ENCODE measurements at places on chromosomes 6 and 20. TPM values are rescaled to one million over a fixed set of nuclear protein-coding genes. Genes with fewer than 3 reads are reported as not detected.

GRCh38 chr20:47223896-47224295 lies 132.6 kb downstream of the ZMYND8 start:
- no peak for DNase-seq

DNA sequence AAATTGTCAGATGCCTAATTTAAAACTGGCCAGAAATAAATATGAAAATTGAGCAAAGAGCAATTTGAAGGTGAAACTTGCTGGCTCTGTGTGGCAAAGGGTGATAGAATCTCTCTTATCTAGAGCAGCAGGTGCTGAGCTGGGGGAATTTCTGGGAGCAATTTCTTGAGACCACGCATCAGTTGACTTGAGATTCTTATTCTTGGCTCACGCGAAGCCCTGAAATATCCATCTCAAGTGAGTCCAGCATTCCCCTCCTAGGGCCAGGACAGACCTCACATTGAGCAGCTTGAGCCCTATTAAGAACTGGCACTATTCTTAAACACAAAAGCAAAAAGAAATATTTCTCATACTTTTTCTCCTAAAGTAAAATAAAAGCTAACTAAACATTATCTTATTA lies 66.3 kb downstream of the MAP7 start:
- DNase-seq: no peak

- DNase-seq: no peak
Measured at GRCh38 chr6:143158113-143158581, 97.5 kb downstream of the AIG1 start.

GRCh38 chr20:34956751-34957472 lies 1.2 kb downstream of the MYH7B start:
- no peak for DNase-seq

DNA sequence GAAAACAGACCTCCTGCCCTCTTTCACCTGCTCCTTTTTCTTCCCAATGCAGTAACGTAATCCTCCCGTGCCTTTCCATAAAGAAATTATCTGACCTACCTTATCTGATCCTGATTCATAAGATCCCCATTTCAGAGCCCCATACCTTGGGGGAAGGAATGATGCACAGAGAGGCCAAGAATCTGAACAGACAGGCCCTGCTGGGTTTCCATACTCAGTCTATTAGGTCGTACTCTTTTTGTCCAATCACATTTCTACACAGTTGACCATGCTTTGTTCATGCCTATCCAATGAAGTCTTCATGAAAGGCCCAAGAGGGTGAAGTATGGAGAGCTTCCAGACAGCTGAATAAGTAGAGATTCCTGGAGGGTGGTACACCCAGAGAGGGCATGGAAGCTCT lies 25.3 kb downstream of the SRPK1 start:
- no peak for DNase-seq

Gene MCHR2
- not detected for total RNA-seq

Gene SAMD5
- 0.33 TPM for total RNA-seq

Gene SPATS1
- total RNA-seq: not detected

- no peak for DNase-seq
Measured at GRCh38 chr6:29967379-29968010, 25.2 kb downstream of the HLA-A start.

- DNase-seq: peak; percentile 69
Measured at GRCh38 chr20:8901237-8902025, 167.5 kb upstream of the PLCB4 start.

Gene RAET1L
- total RNA-seq: not detected

Gene POLR1H
- total RNA-seq: 17.5 TPM

Gene ID4
- 3.0 TPM for total RNA-seq

Gene GTF3C6
- total RNA-seq: 102 TPM

Gene KIF25
- 0.22 TPM for total RNA-seq

Gene CLDN20
- not detected for total RNA-seq

DNA sequence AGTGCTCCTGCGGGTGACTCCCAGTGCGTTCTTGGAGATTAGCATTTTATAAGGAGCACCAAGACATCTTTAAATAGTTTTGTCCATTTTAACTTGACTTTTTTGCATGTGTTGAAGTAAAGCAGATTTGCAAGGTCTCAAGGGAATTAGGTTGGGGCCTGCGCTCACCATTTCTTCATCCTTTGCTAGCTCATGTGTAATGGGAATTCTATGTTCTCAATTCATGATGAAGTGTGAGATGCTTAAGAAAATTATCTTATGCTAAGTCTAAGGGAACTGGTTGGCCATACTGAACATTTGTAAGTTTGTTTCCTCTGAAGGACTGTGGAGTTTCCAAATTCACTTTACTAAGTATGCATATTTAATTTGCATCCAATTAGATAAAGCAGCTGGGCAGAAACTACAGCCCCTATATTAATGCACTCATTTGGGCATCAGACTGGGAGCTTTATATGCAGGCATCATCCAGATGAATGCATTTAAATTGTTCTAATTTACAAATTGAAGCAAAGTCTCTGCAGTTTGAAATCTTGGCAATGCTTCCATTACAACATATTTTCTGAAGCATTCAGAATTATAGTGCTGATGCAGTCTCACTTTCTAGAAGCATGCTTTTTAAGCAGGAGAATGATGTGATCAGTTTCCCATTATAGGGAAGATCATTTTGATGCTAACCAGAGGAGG lies 108.3 kb upstream of the AKAP12 start:
- DNase-seq: no peak

- no peak for DNase-seq
Measured at GRCh38 chr20:34945315-34946077, 10.1 kb downstream of the GSS start.

GRCh38 chr20:63198606-63199005 lies 17.3 kb downstream of the YTHDF1 start:
- no peak for DNase-seq

GRCh38 chr6:154167126-154167525 lies 128.1 kb downstream of the OPRM1 start:
- no peak for DNase-seq

DNA sequence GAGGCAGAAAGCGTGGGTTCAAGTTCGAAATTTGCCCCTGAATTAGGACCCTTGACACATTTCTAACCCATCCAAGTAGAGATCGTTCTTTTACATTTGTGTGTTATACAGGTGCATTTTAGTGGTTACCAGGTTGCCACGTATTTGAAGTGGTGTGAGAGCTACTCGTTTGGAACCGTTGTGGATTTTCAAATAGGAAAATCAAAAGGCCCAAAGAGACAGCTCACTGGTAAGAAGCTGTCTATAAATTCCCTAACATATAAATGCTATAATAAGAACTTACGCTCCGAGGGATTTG lies 1.6 kb upstream of the REV3L start:
- DNase-seq: no peak

DNA sequence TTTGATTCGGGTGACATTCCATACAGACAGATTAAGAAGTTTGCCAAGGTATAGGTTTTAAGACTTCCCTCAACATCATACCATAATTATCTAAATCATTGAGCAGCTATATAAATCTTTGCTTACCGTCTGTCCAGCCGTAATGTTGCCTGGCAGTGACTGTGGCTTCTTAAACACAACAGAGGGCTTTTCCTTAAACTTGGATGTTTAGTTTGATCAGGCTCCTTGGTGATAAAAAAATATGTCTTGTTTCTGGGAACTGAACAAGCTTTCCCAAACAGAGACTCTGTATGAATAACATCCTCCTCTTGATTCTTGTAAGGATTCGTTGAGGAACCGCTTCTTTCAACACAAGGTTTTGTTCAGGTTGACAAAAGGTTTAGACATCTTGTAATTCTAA lies 130.9 kb downstream of the QKI start:
- DNase-seq: no peak

Gene MLN
- not detected for total RNA-seq

Gene WASF1
- total RNA-seq: 0.80 TPM

- DNase-seq: peak; percentile 59
Measured at GRCh38 chr20:60057123-60057865, 99.1 kb downstream of the CDH26 start.

Gene SEC63
- 55.0 TPM for total RNA-seq

DNA sequence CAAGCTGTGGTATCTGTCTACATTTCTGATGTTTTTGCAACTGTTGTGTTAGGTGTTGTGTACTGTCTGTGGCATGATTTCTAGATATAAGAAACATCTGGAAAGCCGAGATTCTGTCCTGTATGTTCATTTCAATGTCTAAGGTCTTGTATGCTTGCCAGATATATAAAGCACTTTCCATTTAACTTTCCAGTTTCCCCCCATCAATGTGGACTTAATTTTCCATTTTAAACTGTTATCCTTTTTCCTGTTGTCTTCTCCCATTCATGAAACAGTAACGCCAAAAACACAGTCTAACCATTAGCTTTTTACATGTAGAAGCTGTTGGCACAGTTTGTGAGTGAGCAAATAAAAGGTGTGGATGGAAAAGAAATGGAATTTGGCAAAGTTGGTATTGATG lies 181.6 kb downstream of the FARS2 start:
- no peak for DNase-seq

DNA sequence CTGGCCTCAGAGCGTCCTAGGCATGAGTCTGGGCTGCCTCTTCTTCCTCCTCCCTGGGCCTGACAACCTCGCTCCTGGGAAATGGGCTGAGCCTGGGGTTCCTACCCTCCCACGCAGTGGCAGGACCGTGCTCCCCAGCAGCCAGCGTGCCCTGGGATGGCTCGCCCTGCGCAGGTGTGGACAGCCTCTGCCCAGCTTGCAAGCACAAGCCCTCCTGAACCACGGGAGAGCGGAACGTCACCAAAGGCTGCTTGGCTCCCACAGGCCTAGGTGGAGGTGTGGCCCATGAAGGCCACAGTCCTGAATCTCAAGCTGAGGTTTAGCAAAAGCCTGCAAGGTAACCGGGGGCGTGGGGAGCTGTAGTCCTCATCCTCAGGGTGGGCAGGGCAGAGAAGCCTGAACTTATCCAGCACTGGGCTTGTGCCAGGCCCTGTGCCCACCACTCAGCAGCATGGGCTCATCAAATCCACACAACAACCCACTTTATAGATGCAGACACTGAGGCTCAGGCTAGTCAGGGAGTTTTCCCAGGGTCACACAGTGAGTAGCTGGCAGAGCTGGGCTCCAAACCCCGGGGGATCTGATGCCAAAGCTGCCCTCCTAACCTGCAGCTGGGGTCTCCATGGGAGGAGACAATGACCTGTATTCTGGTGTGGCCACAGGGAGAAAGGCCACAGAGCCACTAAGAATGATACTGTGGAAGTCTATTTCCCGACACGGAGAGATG lies 25.3 kb downstream of the RBM38 start:
- DNase-seq: no peak

Gene ELOVL5
- 19.0 TPM for total RNA-seq

Gene MDN1
- total RNA-seq: 22.9 TPM

DNA sequence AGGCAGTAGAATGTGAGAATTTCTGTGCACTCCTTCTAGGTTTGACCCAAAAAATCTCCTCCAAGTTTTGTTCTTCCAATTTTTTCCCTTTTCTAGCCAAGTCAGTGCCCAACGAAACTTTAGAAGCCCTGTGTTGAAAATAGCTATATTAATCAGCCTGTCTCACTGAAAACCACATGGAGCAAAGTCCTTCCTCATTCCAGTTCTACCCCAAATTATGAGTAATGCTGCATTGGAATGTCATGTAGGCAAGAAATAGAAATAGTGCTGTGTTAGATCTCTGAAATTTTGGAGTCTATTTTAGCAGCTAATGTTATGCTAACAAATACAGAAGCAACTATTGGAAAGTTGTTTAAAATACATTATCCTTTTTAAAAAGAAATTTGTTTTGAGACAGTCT lies 725.5 kb downstream of the TBC1D32 start:
- no peak for DNase-seq

Gene TULP1
- not detected for total RNA-seq

- DNase-seq: peak; percentile 65
Measured at GRCh38 chr6:6942831-6943230, 164.9 kb upstream of the RREB1 start.

DNA sequence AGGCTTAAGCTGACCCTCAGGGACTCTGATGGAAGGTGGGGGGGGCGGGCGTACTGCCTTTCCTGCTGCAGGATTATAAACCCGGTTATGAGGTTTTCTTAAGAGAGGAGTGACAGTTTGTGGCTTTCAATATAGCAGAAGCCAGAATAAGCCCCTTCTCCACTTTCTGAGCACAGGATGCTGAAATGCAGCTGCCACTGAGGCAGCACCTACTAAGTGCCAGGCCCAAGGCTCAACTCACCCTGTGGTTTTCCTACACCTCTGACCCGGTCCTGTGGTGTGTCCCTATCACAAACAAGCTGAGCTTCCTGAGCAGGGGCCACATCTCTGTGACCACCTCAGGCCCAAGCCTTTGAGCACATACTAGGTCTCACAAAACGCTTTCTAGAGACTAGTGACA lies 59.6 kb upstream of the NFATC2 start:
- no peak for DNase-seq

- no peak for DNase-seq
Measured at GRCh38 chr6:134722200-134722870, 227.6 kb downstream of the ALDH8A1 start.

DNA sequence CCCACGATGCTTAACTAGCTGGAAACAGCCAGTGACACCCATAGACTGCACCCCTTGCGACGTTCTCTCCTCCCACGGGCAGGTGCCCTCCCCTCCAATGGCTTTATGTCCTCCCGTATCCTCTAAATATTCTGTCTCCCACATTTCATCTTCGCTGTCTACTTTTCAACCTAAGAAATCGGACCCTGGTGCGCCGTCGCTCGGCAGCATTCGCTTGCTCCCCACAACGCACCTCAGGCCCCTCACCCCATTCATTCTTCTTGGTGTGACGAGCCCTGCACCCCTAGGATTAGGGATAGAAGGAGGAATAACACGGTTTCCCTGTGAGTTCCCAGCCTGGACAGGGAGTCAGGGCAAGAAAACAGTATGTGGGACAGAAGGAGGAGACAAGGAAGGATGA lies 74.3 kb upstream of the FOXQ1 start:
- no peak for DNase-seq

Gene ENPP4
- 21.9 TPM for total RNA-seq

- DNase-seq: no peak
Measured at GRCh38 chr6:73955800-73956199, 259.8 kb downstream of the CD109 start.

DNA sequence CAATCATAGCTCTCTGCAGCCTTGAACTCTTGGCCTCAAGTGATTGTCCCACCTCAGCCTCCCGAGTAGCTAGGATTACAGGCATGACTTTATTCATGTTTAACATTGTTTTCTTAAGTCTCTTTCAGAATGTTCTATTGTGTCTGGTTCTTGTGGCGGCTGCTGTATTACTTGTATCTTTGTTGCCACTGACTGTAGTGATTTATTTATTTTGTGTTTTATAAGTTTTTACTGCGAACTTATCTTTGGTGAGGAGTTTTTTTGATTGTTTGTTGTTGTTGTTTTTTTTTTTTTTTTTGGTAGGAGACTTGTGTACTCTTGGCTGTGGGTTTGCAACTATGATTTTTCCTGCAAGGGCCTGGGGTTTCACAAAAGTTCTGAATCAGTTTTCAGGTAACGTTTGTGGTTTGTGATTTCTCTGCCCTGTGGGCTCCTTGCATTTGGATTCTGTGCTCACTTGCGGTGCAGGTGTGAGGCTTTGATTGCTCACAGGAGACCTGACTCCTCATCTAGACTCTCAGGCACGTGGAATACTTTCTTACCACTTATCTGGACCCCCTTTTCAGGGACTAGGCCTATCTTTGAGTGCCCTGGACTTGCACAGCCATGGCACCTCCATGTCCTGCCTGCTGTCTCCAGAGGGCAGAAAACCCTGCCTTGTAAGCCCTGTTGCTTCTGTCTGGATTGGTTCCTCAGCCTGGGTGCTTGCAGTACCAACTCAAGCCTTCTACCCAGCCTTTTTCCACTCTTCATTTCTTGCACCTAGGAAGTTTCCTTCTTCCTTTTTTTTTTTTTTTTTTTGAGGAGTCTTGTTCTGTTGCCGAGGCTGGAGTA lies 25.2 kb downstream of the KIF25 start:
- no peak for DNase-seq

All from left ventricle myocardium inferior (tissue), 1 donor.